Fibroblast of skin of left biceps (primary cell): ENCODE measurements at places on chromosomes 11 and 22.

- no peak for DNase-seq
Measured at GRCh38 chr11:130379276-130379675, 49.1 kb downstream of the ADAMTS8 start.

DNA sequence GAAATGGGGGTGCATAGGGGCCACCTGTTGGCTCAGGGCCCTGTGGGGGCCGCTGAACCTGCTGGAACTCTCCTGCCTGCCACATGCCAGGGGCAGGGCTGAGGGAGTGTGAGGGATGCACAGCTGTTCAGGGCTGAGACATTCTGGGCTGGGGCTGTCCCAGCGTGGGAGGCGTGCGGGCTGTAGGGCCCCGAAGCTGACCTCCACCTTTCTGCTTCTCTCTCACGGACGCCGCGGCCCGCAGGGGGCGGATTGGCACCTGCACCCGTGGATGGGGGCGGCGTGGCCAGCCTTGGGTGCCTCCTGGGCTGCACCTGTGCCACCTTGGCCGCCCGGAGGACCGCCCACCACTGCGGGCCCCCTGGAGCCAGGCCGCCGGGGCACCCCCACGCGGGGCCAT is 4.1 kb downstream of the CCDC188 start:
- DNase-seq, result no peak

- no peak for DNase-seq
Measured at GRCh38 chr22:30878516-30879414, 89.8 kb downstream of the MORC2 start.

GRCh38 chr11:97638641-97639224 is 1248.9 kb downstream of the JRKL start:
- DNase-seq, result no peak

GRCh38 chr22:24703101-24703500 is 71.4 kb downstream of the PIWIL3 start:
- no peak for DNase-seq

DNA sequence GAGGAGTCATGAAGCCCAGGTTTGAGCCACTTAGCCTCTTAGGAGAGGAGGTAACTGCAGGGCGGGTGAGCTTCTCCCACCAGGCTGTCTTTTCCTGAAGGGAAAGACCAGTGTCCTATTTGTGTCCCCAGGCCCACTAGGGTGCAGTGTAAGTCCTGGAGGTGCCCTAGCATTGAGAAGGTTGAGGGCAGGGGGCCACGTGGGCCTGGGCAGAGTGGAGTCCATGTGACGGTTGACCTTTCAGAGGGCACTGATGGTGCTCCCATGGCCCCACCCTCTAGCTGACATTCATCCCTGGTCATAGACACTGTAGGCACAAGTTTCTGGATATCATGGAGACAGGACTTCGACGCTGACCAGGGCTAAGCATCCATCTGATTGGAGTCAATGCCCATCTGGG is 44.1 kb upstream of the TP53I11 start:
- DNase-seq, result no peak

DNA sequence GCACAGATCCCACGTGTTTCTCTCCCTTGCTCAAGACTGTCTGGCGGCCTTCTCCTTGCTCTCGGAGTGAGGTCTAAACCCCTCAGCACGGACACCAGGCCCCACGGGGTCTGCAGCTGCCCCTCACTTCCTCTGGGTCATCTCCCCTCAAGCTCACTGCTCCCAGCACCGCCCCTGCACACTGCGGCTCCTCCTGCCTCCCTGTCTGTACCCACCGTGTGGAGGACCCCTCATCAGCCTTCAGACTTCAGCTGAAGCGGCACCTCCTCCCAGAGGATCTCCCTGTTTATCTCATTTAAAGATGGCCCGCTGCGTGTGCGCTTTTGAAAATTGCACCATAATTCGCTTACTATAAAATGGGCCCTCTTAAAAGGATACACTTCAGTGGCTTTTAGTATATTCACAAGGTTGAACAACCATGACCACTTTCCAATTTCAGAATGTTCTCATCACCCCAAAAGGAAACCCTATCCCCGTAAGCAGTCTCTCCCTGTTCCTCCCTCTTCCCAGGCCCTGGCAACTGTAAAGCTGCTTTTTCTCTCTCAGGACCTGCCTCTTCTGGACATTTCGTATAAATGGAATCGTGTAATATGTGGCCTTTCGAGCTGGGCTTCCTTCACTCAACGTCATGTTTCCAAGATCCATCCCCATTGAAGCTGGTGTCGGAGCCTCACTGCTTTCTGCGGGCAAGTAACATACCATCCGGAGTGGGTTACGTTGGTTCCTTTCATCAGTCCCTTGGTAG is 14.4 kb upstream of the TPCN2 start:
- DNase-seq, result no peak

- no peak for DNase-seq
Measured at GRCh38 chr11:35804451-35805040, 139.3 kb upstream of the LDLRAD3 start.

GRCh38 chr22:40690370-40690769 is 11.1 kb downstream of the MCHR1 start:
- no peak for DNase-seq

GRCh38 chr22:30602049-30602448 is 4.9 kb upstream of the TCN2 start:
- no peak for DNase-seq

DNA sequence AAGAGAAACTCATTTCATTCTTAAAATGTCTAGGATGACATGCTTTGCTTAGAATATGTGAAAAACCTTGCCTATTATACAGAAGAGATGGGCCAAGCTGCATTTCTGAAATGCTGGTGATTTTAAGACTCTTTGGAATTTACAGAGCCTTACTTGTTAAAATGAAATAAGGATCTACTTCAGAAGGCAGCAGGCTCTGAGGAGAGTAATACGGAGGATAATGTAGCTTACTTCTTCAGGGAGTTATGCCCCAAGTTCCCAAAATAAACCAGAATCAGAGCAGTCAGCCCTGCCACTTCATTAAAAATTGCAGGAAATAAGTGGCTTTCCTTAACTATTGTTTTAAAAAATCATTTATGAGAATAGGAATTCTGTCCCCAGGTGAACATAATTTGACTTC is 1000.3 kb upstream of the RAG2 start:
- DNase-seq, result no peak

DNA sequence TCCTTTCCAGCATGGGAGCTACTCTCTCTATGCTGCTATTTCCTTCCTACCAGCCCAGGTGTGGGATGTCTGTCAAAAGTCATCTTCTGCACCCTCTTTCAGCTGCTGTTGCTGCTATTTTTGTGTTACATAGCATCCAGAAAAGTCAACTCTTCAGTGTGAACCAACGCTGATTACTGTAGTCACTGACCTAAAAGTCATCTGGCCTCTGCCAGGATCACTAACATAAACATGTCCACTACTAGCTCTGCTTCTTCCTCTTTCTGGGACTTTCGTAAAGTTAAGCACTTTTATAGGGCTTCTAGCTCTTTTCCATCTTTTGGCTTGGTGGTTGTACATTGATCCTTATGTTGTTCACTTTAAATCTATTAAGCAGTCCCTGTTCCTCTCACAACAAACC is 90.2 kb upstream of the CARD18 start:
- DNase-seq, result no peak

GRCh38 chr11:44327730-44328129 is 17.8 kb upstream of the ALX4 start:
- no peak for DNase-seq

DNA sequence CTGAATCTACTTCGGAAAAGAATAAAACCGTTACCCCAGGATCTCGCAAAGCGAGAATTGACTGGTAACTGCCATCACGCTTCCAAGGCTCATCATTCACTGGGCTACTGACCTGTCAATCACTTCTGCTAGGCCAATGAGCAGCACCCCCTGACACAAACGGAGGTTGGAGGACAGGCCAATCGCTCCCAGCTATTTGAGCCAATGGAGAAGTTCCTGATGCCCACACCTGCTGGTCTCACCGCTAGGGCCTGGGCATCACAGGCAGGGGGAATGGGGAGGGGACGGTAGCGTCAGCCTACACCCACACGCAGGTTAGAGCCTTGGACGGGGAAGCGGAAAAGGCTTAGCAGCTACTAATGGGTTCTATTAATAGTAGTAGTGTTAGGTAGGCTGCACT is 56.7 kb upstream of the CHST1 start:
- DNase-seq, result no peak

- DNase-seq, result no peak
Measured at GRCh38 chr11:11746449-11746848, 95.3 kb upstream of the USP47 start.

DNA sequence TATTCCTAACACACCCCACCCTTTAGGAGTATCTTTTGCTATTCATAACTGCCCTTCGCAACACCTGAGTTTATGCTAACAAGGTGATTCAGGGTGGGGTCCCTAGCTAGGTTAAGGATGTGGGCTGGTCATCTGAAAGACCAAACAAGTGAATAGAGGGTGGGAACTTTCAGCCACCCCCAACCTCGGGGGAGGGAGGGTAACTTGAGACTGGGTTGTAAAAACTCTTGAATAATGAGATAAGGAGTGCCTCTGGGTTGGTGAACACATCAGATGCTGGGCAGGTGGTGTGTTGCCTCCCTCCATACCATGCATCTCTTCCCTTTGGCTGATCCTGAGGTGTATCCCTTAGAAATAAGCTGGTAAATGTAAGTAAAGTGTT is 111.5 kb downstream of the SWAP70 start:
- no peak for DNase-seq

- peak; percentile 12 for DNase-seq
Measured at GRCh38 chr11:12995188-12995587, 13.9 kb upstream of the RASSF10 start.

DNA sequence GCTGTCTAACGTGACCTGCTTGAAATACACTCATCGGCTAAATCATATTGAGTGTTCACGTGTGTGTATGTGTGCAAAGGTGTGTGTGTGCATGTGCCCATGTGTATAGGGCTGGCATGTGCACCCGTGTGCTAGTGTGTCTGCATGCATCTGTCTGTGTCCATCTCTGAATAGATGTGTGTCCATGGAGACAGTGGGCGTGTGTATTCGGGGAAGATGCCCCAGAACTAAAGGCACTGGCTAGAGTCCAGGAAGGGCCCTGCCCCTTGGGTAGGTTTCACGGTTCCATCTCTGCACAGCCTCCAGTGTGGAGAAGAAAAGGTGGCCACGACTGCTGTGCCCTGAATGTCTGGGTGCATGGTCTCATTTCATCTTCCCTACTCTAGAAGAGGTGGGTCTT is 220.3 kb downstream of the MN1 start:
- DNase-seq, result no peak

DNA sequence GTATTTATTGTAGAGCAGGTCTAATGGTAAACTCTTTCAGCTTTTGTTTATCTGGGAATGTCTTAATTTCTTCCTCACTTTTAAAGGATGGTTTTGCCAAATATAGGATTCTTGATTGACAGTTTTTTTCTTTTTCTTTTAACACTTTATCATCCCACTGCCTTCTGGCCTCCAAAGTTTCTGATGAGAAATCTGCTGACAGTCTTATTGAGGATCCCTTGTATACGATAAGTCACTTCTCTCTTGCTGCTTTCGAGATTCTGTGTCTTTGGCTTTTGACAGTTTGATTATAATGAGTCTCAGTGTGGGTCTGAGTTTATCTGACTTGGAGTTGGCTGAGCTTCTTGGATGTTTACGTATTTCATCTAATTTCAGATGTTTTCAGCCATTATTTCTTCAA is 6.7 kb upstream of the TSKU start:
- DNase-seq, result no peak

- no peak for DNase-seq
Measured at GRCh38 chr11:65968600-65969482, 7.3 kb downstream of the SART1 start.

GRCh38 chr11:117219455-117219854 is 12.4 kb downstream of the PCSK7 start:
- no peak for DNase-seq

DNA sequence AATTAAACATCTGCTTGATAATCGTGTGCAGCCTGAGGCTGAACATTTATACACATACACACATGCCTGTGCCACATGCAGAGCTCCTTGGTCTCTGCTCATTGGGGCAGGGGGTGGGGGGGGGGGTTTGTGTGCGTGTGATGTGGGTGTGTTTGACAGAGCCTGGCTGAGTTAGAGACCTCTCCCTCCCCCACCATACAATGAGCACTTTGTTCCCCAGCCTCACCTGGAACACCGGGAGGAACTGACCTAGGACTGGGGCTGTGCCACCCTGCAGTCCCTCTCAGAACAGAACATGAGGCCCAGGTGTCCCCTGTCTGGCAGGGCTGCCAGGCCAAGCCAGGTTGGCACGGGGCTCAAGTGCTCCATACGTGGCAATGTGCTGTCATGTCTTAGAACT is 96.6 kb downstream of the TP53I11 start:
- no peak for DNase-seq

GRCh38 chr22:50083462-50084079 is 1.7 kb downstream of the MLC1 start:
- no peak for DNase-seq
